ENCODE measurements at places on chromosomes 1 and 21. TPM values are rescaled to one million over a fixed set of nuclear protein-coding genes. Genes with fewer than 3 reads are reported as not detected.
A peak's percentile ranks its signal among the peaks of the same experiment; 100 is the strongest.

GRCh38 chr1:221708987-221709386 is 32.9 kb downstream of the DUSP10 start:
- DNase-seq = no peak

DNA sequence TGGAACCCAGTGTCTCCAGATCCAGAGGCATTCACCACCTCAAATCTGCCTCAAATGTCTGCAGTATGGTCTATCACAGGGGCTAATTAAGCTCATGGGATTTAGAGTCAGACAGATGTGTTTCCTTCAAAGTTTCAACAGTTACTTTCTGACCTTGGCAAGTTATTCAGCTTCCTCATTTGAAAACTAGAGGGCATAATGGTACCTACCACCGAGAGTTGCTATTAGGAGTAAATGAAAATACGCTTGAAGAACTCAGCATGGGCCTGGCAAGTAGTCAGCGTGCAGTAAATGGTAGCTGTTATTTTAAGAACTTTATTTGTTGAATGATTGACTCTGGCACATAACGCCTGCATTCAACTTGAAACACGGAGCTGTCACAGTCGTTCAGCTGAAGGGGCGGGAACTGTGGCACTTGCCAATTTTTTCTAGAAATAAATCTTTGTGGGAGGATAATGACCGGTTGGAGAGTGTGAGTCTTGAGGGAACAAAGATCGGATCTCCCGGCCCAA is 1.2 kb upstream of the CAP1 start:
- no peak for DNase-seq

DNA sequence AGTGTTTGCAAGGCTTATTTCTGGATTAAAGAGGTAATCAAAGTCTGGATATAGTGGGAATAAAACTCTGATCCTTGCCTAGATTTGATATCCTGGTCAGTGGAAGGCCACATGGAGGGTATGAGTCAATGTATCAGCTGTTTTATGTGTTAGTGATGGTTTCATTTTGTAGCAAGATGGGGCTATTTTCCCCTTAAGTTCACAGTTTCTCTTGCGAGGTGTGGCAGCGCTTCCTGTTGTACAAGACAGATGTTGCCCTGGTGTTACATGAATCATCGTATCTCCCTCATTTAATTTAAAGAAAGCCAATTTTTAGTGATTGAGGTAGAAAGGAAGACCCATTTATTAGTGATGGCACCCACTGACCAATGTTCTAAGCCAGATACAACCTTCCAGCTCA is 220.2 kb downstream of the DUSP10 start:
- no peak for DNase-seq

DNA sequence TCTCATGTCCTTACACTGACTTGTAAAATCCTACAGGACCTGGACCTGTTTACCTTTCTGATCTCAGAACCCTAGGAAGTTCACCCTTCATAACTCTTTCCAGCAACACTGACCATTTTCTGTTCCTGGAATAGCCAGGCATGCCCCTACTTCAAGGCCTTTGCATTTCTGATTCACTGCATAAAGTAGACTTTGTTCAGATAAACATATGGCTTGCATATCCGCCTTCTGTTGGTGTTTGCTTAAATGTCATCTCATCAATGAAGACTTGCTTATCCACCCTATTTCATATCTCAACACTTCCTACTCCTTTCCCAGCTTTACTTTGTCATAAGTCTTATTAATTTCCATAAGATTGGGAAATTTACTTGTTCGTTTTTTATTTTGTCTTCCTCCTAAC is 57.4 kb downstream of the HSPA13 start:
- DNase-seq = no peak

The VAV3 gene
- 7.8 TPM for total RNA-seq

The S100A12 gene
- total RNA-seq = not detected

The GFI1 gene
- 52.2 TPM for total RNA-seq

The TNFRSF9 gene
- total RNA-seq = 2.7 TPM

- peak; percentile 78 for DNase-seq
Measured at GRCh38 chr1:223845037-223845809, 524 bp downstream of the TP53BP2 start.

- no peak for DNase-seq
Measured at GRCh38 chr1:69256036-69256435, 311.7 kb upstream of the LRRC7 start.

The SLC1A7 gene
- total RNA-seq = not detected

DNA sequence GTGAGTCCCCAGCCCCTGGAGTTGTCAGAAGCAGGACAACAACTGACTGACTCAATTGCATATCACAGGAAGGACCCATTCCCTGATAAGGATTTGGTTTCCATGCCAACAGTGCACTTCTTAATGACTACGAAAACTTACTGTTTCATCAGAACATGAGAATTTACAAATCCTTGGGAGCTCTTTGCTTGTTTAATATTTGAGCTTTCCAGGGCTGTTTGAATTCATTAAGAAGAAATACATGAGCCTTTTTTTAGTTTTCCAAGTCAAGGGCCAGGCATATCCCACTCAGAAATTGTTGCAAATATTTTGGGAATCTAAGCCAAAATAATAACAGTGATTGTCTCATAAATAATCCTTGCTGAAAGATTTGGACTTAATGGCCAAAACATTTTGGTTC is 27.2 kb upstream of the COL24A1 start:
- DNase-seq = no peak

Data from activated naive CD8-positive, alpha-beta T cell treated with anti-CD3 and anti-CD28 coated beads, Interleukin-2, amount 10 ng/mL, durations not matched to agents 7 days and 5 days (primary cell).